NCI-H446 (cell line): ENCODE measurements at places on chromosomes 5 and 9.
A peak's percentile ranks its signal among the peaks of the same experiment; 100 is the strongest.

DNA sequence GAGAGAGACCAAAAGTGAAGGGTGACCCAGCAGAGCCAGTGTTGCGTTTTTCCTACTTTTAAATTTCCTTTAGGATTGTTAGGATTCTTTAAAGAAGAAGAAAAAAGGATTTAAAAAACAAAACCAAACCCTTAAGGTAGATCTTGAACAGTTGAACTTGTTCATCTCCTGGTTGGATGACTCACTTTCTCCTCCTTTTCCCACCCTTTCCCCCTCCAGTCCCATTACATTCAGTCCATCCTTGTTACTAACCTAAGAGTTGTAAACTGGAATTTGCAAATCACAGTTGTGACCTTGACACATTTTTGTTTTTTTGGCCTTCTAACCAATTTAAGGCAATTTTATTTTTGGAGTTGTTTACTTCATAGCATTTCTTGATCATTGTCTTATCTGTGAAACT is 289.2 kb downstream of the ARHGAP26 start:
- DNase-seq = no peak

- DNase-seq = no peak
These were observed 2.7 kb downstream of the IL31RA start for GRCh38 chr5:55853818-55854217.

DNA sequence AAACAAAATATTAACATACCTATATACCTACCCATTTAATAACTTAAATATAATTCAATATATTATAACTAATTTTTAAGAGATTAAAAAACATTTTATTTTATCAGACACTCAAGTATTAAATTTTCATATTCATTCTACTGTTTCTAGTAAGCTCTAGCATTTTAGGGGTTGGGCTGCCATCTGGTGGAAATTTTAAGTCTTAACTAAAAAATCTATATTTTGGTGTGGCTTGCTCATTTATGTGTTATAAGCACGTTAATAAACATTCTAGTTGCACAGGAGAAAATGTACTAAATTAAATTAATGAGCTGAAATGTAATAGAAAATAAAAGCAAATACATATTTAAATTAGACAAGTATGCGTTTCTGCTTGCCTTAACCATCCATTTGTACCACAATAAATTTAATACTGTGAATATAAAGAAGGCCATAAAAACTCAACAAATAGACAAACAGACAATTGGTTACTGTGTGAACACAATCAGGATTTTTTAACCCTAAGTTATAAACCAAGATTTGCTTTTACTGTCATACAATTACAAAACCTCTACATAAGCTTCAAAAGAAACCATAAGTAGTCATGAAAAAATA is 1728.3 kb upstream of the CDH9 start:
- DNase-seq = peak; percentile 78

GRCh38 chr9:135169709-135170226 is 82.3 kb downstream of the OLFM1 start:
- no peak for DNase-seq
